ENCODE measurements at places on chromosomes 6 and 20. TPM values are rescaled to one million over a fixed set of nuclear protein-coding genes. Genes with fewer than 3 reads are reported as not detected.

DNA sequence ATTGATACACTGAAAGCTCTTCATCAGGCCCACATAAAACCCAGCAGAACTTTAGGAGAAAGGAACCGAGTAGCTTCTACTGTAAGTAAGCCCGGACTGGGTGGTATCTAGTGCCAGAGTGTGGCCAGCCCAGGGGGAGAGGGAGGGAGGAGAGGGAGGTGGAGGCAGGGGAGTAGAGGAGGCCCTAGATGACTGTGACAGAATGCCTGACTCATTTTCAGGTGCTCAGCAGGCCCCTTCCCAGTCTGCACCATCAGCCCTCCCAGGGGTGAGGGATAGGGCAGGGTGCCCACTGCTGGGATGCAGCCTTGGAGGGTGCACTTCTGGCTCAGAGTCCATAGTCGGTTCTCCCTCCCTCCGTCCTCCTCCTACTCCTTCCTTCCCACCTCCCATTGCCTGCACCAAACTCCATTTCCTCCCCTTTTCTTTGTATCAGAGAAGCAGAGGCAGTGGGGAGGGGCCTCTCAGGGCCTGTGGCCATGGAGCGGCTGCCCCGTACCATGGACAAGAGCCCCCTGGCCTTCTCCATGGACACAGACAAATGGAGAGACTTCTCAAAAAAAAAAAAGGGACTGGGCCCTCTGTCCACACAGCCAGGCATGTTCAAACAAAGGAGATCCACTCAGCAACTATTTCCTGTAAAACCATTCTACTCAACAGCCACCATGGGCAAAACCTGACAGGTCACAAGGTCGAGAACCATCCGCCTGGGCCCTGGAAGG lies 184.9 kb upstream of the SNX9 start:
- H3K4me1 ChIP-seq = no peaks in the 10 kb centered on the region
- H3K4me3 ChIP-seq = no peak overlapping the region
- no peaks in the 10 kb centered on the region for H3K27me3 ChIP-seq
- no peak overlapping the region for H3K27ac ChIP-seq
- DNase-seq = no peak
- no peaks in the 10 kb centered on the region for H3K36me3 ChIP-seq

DNA sequence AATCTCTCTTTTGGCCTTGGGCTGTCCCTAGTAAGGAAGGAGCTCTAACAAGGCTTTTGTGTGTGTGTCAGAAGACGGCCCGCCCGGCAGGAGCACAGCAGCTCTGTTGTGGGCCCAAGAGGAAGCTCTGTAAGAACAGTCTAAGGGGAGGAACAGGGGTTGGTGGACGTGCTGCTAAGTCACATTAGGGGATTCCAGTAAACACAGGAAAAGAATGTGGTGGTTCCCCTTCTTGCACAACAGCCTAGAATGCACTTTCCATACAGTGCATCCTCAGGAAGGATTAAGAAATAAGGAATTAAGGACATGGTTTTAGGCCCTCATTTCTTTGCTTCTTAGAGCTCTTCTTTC lies 114.5 kb downstream of the RNF144B start:
- no peaks in the 10 kb centered on the region for H3K27me3 ChIP-seq
- peaks cover 6% of the 10 kb centered on the region for H3K4me1 ChIP-seq
- DNase-seq = no peak
- H3K27ac ChIP-seq = no peak overlapping the region
- H3K36me3 ChIP-seq = no peaks in the 10 kb centered on the region

The PLCB4 gene
- 0.04 TPM for total RNA-seq

The UBE2V1 gene
- 49.4 TPM for total RNA-seq

Data from right lobe of liver (tissue), 6 donors.